HCEC 1CT (cell line): ENCODE measurements at places on chromosomes 12 and 14.

- DNase-seq, result no peak
Measured at GRCh38 chr14:83847102-83847501, 1682.8 kb upstream of the FLRT2 start.

DNA sequence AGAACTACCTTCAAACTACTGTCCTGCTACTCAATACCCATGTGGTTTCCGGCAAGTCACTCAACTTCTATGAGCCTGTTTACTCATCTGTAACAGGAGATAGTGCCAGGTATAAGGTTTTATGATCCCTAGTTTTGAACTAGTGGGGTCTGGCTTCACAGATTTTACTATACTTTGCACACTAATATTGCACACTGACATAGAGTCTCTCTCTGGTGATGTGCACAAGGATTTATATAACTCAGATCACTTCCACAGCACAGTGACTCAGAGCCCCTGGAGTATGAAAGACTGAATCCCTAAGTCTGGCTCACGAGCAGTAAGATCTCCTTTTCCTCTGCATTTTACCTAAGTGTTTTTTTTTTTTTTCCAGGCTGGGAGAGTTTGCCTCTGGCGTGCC is 69.7 kb upstream of the SLC38A2 start:
- peak; percentile 73 for DNase-seq

DNA sequence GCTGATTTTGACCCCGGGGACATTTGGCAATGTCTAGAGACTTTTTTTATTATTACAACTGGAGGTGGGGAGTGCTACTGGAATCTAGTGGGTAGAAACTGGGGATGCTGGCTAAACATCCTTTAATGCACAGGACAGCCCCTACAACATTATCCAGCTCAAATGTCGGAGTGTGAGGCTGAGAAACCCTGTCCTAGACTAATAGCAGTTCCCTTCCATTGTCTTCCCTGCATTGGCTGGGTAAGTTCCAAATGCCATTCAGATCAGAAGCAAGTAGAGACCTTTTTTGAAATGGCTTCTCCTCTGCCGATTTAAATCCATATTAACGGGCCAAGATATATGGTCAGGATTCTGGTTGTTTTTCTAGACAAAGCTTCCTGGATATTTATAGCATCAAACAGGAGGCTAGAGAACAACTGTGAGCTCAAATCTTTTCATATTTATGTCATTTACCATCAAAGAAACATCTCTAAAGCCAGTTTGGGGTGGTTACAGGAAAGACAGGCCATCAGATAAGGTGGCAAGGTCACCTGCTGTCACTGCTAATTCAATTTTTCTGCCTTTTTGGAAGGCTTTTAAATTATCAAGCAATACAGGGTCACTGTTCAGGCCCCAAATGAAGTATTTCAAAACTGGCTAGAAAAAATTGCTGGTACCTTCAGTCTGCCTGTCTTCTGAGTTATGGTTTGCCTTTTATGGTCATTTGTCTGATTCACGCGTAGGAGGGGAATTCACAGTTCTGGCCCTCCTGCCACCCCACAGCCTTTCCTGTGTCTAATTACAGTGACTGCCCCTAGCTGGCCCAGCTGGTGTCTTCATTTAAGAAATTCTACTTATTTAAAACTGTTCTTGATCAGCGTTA is 20.1 kb upstream of the AKAP5 start:
- peak; percentile 91 for DNase-seq

- no peak for DNase-seq
Measured at GRCh38 chr14:73645248-73645610, 443 bp downstream of the DNAL1 start.

DNA sequence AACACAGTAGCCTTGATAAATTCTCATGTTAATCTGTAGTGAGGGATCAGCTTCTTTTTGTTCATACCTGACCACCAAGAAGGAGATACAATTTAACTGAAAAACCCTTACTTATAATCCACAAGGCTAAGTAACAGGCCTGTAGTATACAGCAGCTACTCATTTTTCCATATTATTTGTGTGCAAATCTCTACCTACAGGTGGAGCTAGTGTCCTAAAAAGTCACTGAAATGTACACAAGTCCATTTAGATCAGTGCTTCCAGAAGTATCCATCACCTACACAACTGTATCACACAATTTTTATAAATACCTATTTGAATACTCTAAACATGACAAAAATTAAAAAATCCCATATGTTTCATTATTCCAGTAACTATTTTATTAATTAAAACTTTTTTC is 173.2 kb downstream of the SLC35F4 start:
- peak; percentile 37 for DNase-seq

DNA sequence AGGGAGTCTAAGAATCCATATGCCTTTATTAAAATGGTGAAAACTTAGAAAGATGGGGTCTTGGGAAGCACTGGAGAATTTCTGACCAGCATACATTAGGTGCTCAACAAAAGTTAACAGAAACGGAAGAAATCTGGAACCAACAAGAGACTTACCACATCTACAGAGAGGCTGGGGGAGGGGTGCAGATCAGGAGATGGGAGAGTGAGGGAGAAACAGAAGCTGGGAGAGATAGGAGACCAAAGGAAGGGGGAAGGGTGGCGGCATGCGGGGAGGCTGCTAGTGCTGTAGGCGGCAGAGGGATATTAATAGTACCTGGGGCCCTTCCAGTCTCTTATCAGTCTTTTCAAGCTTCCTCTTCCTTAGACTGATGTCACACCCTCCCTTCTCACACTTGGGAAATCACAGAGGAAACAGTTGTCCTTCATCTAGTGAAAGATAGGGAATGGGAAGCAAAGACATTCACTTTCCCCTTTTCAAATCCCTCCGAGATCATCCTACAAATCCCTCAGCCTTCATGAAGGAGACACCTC is 18.1 kb downstream of the ZBTB39 start:
- DNase-seq, result no peak

GRCh38 chr12:111309584-111309983 is 59.3 kb downstream of the PHETA1 start:
- no peak for DNase-seq

GRCh38 chr12:113778432-113779132 is 187.5 kb downstream of the RBM19 start:
- no peak for DNase-seq

DNA sequence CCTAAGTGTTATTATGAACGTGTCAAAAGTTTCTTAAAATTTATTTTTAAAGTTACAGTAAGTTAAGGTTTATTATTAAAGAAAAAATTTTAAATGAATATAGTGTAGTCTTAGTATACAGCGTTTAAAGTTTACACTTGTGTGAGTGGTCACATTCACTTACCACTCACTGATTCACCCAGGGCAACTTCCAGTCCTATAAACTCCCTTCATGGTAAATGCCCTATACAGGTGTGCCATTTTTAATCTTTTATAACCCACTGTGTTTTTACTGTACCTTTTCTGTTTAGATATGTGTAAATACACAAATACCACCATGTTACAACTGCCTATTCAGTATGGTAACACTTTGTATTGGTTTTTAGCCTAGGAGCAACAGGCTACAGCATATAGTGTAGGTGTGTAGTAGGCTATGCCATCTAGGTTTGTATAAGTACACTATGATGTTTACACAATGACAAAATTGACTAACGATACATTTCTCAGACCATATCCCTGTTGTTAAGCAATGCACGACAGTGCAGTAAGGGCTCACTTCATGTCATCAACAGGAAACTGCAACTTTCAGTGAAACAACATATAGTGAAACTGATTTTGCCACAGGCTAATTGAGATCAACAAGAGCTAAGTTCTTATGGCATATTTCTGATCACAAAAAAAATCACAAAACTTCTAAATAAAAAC is 112.0 kb upstream of the TMCC3 start:
- peak; percentile 10 for DNase-seq

- peak; percentile 91 for DNase-seq
Measured at GRCh38 chr14:54450535-54450934, 9.4 kb upstream of the CNIH1 start.

DNA sequence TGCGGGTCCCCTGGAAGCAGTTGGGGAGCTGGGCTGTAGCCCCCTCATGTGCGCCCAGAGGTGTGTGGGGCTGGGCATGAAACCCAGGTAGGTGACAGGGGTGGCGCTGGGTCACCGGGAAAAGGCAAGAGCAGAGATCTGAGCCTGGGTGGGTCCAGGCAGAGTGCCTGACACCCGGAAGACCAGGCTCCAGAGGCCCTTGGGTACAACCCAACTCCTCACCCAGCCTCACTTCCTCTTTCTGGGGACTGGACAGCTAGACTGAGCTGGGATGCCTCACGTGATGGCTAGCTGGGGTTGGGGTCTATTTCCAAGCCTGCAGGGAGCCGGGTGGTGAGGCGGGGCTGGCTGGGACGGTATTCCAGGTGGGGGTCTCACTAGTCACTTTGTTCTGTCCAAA is 16.3 kb upstream of the CYP46A1 start:
- no peak for DNase-seq

DNA sequence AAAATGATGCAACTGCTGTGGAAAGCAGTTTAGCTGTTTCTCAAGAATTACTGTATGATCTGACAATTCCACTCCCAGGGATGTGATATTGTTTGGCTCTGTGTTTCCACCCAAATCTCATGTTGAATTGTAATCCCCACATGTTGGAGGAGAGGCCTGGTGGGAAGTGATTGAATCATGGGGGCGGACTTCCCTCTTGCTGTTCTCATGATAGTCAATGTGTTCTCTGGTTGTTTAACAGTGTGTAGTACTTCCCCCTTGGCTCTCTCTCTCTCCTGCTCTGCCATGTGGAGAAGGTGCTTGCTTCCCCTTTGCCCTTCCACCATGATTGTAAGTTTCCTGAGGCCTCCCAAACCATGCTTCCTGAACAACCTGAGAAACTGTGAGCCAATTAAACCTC is 93.4 kb upstream of the CPM start:
- DNase-seq, result no peak

- peak; percentile 61 for DNase-seq
Measured at GRCh38 chr12:6752167-6752920, 597 bp downstream of the MLF2 start.

DNA sequence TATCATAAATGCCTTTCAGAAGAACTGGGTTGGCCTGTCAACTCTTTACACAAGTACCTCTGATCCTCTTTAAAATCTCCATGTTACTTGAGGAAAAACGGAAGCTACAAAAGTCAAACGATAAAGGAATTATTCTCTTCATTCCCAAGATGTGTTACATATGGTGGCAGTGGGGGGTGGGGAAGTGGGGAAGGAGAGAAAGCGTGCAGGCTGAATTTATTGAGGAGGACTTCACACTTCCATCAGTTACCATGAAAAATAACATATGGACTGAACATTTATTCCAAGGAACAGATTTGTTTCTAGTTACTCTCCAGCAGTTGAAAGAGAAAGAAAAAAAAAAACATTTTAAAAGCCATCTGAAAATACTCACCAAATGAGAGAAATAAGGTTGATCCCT is 474.4 kb upstream of the DCN start:
- DNase-seq, result no peak

- no peak for DNase-seq
Measured at GRCh38 chr12:103768467-103769123, 72.4 kb downstream of the NT5DC3 start.

DNA sequence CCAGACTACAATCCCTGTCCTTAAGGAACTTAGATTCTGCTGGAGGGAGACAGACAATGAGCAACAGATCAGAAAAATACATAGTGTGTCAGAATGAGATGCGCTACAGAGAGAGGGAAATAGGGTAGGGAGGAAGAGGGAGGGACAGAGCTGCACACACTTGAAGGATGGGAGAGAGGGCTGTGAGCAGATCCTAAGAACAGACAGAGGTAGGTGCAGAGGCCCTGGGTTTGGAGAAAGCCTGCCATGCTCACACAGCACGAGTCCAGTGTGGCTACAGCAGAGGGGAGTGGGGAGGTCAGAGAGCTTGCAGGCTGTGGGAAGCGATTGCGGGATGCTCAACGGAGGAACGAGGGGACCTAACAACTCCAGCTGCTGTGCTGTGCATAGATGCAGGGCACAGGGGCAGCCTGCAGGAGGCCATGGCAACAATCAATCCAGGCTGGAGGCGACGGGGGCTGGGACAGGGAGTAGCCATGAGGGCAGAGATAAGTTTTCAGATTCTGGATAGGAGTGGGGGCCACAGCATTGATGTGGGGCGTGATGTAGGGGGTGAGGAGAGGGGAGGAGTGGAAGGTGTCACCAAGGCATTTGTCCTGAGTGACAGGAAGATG is 20.7 kb downstream of the FAIM2 start:
- DNase-seq, result no peak

DNA sequence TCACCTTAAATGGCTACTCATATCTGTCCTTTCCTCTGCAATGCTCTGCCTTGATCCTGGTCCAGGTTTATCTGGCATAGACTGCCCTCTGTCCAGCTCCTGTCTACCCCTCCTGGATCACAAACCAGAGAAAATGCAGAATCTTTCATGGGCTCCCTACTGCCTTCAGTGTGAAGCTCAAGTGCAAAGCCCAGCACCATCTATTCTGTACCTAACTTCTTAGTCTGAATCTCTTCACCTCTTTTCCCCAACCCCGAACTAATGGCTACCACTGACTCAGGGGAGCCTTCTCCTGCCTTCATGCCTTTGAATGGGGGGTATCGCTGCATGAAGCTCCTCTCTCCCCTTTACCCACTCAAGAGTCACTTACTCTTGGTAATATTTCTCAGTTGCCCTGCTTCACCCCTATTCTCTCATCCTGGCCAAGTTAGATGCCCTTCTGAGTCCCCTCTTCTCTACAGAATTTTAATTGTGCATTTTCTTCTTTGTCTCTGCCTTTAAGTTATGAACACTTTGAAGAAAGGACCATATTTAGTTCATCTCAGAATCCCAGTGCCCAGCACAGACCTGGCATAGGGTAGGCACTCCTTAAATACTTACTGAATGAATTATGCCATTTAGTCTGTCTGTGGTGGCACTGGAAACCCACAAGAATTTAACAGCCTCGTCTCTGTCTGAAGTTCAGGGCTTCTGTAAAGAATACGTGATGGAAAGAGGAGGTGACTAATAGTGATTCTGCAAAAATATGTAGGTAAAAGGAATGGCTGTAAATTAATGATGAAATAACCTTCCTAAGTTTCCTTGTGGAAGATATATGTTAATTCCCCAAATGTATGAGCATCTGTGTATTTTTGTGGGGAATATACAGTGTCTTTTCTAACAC is 191.3 kb upstream of the AMIGO2 start:
- DNase-seq, result peak; percentile 80

GRCh38 chr12:114152890-114153289 is 186.8 kb upstream of the RBM19 start:
- no peak for DNase-seq

GRCh38 chr14:74712499-74713394 is at the start of the genes AREL1 and FCF1:
Gene AREL1 (minus strand): TSS chr14:74713080. CDS start chr14:74685615, 27,465 bp downstream.
Gene FCF1 (plus strand): TSS chr14:74713144. CDS start chr14:74713198, 54 bp downstream.
- DNase-seq, result peak; percentile 87

- peak; percentile 93 for DNase-seq
Measured at GRCh38 chr14:71142375-71143038, 235.2 kb downstream of the PCNX1 start.

DNA sequence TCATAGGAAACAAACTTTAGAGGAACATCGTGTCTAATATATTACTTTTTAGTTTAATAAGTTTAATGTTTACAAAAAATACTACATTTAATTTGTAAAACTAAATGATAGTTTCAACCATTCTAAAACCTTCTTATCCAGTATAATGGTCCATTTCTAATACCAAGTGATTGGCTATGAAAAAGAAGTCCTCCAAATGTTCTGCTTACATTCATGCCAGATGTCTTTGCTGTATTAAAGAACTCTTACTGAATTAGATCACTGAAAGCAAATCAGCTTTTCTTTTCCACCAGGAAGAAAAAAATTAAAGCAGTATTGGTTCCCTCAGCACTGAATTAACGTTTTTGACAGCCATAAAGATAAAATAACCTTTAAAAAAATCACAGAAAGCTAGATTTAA is 3.7 kb downstream of the NOVA1 start:
- no peak for DNase-seq

GRCh38 chr14:35213869-35214387 is 78.3 kb upstream of the PSMA6 start:
- peak; percentile 75 for DNase-seq
